Nucleus accumbens (tissue), 56 donors: ENCODE measurements at places on chromosomes 7 and 10.

DNA sequence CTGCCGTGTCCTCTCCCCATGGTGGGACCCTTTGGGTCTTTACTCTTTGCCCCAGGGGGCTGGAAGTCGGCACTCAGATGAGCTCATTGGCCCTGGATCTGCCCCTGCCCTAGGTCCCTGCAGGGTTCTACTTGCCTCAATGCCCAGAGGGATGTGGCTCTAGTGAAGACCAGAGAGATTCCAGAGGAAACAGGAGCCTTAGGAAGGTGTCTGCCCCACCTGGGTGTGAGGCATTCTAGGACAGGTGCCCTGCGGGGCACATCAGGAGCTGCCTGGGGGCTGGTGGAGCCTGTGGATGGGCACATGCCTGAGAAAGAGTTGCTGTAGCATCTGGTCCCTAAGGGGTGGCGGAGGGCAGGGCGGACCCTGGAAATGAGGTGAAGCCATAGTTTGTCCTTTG, 128.6 kb downstream of the ADCY1 start:
- no peak for DNase-seq

DNA sequence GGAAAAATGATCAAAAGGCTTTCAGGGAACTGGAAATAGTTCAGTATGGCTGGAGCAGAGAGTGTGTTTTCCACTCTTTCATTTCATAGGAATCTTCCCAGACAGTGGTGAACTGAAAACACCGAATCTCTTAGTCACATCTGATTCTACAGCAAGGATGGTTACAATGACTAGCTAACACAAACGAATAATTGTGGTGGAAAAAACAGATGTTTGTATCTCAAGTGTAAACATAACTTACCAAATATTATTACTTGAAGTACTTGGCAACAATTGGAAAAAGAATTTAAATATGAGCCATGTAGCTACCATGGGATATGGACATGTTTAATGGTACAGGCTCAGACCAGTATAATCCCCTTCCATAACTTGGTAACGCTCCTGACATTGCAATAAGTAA, 21.1 kb upstream of the BPGM start:
- DNase-seq: no peak

DNA sequence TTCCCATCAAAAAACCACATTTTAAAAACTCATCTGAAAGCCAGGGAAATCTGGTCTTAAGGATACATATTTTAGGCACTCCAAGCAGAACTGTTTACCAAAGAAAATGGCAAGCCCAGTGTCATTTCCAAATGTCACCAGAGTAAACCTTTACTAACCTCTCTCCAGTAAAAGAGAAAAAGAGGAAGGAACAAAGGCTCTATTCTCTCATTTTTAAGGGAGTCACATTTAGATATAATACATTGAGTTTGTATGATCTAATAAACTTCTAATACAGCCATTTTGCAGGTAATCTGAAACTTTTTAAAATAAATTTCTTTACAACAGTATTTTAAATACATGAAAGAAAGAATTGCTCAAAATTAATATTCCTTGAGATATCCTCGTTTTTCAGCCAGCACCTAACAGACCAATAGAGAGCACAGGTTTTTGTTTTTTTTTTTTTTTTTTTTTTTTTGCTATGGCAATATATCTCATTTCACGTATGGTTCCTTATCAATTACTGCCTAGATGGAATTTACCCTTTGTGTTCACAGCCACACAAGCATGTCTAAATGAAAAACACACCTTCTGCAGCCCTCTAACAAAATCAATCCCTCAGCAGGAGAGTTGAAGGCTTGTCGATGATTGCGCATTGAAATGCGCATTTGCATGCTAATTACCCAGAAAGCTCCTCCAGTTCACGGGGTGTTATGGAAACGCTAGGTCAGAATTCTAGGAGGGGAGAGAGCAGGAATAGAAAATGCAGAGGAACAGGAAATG, 39.8 kb upstream of the MSRB2 start:
- DNase-seq: no peak

GRCh38 chr7:156783864-156784263, 109.1 kb downstream of the LMBR1 start:
- no peak for DNase-seq

DNA sequence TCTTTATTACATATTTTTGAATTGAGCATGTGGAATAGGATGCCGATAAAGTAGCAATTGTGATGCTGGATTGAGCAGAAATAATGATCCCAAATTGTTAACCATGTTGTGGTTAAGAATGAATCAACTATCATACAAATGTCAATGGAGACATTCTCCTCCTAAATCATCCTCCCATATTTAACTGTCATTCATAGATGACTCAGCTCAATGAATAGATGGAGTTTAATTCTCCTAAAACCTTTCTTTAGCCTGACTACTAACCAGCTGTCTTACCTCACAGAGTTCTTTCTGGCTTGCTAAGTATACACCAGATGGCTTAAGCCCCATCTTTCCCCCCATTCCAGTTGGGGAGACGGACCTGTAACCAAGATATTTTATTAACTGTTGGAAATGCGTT, 23.4 kb upstream of the NPS start:
- no peak for DNase-seq
